ENCODE measurements at places on chromosomes 11 and 22.
A peak's percentile ranks its signal among the peaks of the same experiment; 100 is the strongest.

GRCh38 chr11:26823963-26824362 lies 102.1 kb upstream of the SLC5A12 start:
- DNase-seq, result no peak

DNA sequence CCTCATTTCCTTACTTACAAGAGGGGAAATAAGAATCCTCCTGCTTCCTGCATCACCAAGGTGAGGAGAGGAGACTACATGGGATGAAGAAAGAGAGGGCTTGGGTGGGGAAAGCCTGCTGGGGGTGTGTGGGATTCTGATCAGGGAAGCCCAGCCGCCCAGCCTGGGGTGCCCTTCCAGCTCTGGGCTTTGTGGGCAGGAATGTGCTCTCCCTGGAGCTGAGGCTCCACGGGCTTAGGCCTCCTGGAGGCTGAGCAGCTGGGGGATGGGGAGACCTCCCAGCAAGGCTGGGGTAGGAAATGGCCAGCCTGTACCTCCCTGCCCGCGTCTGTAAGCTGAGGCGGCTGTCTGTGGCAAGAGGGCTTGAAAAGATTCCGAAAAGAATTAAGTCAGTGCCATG lies 206.1 kb downstream of the GRIK4 start:
- no peak for DNase-seq

GRCh38 chr11:2248762-2249161 lies 21.6 kb downstream of the ASCL2 start:
- DNase-seq, result no peak

GRCh38 chr11:133409799-133410198 lies 122.5 kb downstream of the OPCML start:
- no peak for DNase-seq

DNA sequence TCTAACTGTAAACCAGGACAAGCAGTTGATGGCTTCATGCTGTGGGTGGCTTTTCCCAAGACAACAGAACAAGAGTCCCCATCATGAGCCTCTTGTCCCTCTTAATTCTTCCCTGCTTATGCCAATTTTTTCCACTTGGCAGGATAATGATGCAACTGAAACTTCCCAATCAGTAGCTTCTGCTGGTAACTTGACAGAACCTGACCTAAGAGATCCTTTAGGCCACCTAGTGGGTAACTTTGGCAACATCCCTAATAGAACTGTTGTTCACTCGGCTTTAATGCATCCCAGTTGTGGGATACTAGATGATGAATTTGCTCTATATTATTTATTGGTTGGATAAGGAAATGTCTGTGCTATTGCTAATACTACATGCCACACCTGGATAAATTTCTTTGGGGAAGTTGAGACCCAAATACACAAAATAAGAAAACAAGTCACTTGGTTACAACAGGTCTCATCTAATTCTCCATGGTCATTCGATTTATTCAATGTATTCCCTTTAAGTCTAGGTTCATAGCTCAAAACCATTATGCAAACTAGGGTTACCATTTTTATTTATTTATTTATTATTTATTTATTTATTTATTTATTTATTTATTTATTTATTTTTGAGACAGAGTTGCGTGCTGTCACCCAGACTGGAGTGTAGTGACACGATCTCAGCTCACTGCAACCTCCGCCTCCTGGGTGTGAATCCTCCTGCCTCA lies 41.4 kb upstream of the NFAM1 start:
- no peak for DNase-seq

DNA sequence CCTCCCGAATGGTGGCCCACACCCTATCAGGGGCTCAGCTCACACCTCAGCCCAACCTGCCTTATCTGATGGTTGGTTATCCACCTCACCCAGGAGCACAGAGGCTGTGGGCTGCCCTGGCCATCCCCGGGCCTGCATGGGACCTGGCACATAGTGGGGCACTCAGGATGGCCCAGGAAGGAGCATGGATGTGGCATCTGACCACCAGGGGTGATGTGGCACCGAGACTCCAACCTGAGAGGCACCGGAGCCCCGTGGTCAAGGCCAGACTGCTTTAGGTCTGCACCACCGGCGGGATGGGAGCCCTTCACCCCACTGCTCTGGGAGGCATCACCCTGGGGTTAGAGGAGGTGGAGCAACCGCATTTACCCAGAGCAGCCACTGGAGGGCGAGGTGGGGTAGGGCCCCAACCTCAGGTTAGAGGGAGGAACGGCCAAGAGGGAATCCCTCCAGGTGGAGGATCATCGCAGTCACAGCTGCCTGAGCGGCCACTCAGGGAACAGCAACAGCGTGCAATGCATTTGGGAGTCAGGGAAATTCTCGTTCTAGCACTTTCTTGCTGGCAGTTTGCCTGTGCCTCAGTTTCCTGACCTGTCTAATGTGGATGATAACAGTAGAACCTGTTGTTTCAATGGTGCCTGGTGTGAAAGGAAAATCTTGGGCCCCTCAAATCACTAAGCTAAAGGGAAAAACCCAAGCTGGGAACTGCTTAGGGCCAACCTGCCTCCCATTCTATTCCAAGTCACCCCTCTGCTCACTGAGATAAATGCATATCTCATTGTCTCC lies 52.9 kb upstream of the CARS1 start:
- peak; percentile 33 for DNase-seq

DNA sequence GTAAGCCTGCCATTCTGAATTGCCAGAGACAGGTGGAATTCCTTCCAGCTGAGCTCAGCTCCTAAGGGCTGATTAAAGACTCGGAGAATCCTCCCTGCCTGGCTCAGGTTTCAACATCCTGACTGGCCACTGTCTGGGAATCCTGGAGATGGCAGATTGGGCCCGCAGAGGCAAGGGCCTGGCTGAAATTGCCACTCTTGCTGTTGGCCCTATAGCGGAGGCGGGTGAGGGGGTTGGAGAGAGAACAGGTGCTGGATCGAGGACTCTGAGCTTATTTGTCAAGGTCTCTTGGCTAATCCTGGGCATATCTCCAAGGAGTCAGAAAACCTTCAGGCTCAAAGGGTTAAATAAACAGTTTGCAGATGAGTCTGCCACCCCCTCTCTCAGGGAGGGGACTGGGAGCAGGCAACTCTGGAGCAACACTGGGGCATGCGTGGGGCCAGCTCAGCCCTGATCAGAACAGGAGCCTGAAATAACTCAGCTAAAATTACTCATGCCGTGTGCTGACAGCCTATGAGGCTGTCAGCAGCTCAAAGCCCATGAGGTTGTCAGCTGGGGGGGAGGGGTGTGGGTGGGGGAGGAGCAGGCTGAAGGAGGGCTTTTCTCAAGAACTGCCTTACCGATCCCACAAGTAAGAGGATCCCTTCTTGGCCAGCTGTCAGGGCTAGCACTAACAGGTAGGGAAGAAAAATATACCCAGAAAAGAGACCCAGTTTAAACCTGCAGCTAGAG lies 14.7 kb upstream of the MFRP start:
- no peak for DNase-seq

DNA sequence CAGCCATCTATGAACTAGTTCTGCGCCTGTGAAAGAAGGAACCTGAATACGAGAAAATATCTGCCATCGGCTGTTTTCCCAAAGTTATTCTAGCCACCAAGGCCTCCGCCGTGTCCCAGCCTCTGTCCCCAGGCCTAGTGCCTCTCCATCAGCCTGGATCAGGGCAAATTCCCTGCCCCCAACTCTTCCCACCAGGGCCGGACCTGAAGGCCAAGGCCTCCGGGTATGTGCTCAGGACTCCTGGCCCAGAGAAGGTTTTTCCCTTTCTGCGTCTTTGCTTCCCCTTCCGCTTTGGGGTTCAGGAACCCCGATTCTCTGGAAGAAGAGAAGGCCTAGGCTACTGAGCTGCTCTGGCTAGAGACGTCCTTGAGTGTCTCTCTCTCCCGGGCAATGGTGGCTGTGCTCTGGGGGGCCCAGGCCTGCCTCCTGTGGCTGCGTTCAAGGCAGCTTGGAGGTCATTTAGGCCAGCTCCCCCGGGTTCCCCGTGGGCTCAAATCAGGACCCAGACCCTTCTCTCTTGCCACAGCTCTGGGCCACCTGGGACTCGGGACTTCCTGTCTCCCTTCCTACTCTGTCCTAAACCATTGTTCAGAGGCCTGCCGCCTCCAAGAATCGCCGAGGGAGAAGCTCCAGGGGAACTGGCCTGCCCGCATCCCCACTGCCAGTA lies 1.6 kb downstream of the ALX4 start:
- no peak for DNase-seq

DNA sequence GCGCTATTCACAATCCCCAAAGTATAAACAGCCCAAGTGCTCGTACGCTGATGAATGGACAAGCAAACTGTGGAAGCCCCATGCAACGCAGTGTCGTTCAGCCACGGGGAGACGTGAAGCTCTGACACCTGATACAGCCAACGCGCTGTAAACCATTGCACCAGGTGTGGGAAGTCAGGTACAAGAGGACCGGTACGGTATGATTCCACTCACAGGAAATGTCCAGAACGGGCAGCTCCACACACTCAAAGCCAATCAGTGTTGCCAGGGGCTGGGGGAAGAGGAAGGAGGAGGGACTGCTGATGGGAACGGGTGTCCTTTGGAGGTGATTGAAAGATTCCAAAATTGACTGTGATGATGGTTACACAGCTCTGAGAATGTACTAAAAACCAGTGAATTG lies 64.5 kb downstream of the BRD1 start:
- DNase-seq, result no peak

DNA sequence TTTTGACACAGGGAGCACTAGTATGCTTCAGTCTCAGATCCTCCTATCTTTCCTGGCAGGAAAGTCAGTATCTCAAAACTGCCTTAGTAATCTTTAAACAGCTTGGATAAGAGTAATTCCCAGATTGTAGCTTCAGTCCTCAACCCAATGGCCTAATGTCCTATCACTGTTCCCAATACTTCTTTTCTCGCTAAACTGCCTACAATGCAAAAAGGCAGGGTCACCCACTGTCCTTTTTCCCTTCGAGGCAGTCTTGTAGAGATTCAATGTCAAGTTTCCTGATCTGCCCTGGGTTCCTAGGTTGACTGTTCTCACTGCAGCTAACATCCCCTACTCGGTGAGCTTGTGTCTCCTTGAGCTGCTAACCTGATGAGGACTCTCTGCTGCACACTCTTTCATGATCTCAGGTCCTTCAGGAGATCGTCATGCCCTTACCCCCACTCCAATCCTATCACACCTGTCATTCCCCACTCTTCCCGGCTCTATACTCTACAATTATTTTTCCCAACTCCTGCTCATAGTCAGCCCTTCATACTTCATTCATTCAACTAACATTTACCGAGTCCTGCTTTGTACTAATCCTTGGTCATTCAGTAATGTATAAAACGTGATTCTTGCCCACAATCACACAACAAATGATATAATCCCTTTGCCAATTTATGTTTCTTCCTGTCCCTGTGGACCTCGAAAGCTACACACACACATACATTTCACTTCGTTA lies 904 bp downstream of the C2CD3 start:
- no peak for DNase-seq

- DNase-seq, result no peak
These were observed 20.1 kb upstream of the ACAT1 start for GRCh38 chr11:108101090-108101775.

DNA sequence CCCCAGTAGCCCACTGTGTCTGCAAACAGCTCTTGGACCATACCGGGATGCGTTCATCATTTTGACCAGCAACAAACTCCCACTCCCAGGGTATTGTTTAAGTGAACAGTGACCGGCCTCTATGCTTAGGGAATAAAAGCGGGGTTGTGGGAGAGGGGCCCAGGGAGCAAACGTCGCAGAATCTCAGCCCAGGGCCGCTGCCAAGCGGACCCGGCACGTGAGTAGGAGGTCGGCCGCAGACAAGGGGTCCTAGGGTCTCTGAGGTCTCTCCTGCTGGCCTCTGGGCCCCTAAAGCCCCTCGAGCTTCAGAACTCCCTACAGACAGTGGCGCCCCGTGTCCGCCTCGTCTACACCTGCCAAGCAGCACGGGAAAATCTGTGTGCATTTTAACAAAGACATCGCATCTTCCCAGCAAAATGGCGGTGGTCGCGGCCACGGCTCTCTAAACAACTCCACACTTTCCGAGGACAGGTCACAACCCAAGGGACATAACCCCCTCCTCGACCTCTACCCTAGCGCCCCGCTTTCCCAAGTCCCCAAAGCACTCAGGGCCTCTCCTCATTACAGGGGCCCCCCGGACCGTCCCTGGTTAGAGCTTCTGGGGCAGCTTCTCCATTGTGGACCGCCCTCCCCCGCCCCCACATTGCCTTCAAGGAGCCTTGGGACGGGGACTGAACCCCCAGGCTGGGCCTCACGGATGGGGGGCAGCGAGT lies 3.9 kb upstream of the GCAT start:
- no peak for DNase-seq

- DNase-seq, result no peak
These were observed 271.2 kb downstream of the TBC1D22A start for GRCh38 chr22:47033648-47034000.

GRCh38 chr11:39011797-39012196 lies 2413.8 kb upstream of the RAG2 start:
- no peak for DNase-seq

DNA sequence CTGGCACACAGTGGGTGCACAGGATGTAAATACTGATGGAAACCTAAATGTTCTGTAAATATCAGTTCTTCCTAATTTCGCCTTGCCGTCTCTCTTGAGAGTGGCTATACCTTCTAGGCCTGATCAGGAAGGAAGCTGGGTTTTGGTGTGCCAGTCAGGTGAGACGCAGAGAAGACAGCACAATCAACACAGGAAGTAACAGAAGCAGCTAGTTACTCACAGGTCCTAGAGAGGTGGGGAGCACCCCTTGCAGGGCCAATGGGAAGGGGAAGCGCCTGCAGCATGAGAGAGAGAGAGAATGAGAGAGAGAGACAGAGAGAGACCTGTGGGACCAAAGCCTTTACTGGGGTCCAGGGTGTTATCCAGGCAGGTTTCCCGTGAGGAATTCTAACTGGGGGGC lies 80.8 kb downstream of the FBLN1 start:
- peak; percentile 34 for DNase-seq

GRCh38 chr22:40911772-40912171 lies 39.4 kb upstream of the RBX1 start:
- DNase-seq, result no peak

GRCh38 chr11:57819252-57819979 lies 57.8 kb downstream of the CTNND1 start:
- DNase-seq, result no peak

GRCh38 chr22:39097098-39098020 lies at the start of gene APOBEC3H:
TSS of gene APOBEC3H (plus strand) at chr22:39097244. CDS start at chr22:39100279, 3,035 bp downstream.
- DNase-seq, result no peak

DNA sequence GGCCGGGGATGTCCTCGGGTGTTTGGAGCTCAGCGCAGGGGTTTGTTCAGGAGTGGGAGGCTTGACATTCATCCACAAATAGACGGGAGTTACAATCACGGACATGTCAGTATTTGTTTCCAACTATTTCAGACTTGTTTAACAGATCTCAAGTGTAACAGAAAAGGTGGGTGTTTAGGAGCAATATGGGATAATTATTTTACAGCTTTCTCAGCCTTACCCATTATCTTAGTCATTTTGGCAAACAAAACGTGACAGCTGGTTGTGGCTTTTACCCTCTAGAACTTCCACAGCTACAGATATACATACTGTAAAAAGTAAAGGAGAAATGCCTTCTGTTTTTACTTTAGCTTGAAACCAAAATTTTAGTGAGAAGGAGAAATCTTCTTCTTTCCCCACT lies 178.7 kb upstream of the TMEM45B start:
- no peak for DNase-seq
